RPMI7951 (cell line): ENCODE measurements at places on chromosomes 4 and X. TPM values are rescaled to one million over a fixed set of nuclear protein-coding genes. Genes with fewer than 3 reads are reported as not detected.

DNA sequence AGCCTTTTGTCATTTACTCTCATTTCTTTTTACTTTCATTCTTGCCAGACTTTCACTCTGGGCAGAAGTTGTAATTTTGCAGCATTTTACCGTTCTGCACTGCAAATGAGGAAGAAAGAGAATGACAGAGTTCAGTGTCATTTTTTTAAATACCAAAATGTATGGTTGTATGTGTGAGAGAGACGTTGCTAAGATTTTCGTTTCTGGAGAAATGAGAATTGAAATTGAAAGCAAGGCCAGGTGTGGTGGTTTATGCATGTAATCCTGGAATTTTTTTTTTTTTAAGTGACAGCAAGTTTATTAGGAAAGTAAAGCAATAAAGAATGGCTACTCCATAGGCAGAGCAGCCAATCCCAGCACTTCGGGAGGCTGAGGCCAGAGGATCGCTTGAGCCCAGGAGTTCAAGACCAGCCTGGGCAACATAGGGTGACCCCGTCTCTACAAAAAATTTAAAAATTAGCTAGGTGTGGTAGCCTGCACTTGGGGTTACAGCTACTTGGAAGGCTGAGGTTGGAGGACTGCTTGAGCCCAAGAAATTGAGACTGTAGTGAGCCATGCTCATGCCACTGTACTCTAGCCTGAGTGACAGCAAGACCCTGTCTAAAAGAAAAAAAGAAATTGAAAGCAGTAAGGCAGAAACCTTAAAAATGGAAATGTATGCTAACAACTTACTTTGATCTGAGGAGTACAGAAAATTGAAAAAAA, 12.9 kb downstream of the DCK start:
- no peak for DNase-seq

DNA sequence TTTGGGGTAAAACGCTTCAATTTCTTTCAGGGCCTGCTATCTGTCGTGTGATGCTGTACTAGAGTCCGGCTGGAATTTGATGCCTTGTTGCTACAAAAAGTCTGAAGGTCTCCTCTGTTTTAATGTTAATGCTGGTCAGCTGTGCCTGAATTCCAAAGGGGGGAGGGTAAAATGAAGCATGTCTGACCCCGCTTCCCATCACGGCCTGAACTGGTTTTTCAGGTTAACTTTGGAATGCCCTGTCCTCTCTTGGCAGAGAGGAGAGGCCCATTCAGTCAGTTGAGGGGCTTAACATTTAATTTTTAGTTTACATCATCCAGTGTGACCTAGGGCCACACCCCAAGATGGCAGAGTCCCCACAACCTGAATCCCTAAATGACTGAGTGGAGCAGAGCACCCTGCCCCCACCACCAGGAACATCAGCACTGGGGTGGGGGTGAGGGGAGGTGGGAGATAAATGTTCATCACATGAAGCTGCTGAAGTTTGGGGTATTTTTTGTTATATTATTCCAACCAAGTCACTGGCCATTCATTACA, 47.9 kb upstream of the GPR78 start:
- DNase-seq, result no peak

The CCNB3 gene
- 0.48 and 1.2 TPM in 2 replicates for total RNA-seq

The MAPK10 gene
- 14.5 and 15.0 TPM in 2 replicates for total RNA-seq

The ANKRD50 gene
- total RNA-seq, result 9.5 and 11.4 TPM in 2 replicates

The P2RY10 gene
- total RNA-seq, result not detected in 2 replicates

The ADH4 gene
- total RNA-seq, result not detected in 2 replicates

The MAGEA11 gene
- 23.4 and 23.6 TPM in 2 replicates for total RNA-seq
